ENCODE measurements at places on chromosomes 12 and 14. TPM values are rescaled to one million over a fixed set of nuclear protein-coding genes. Genes with fewer than 3 reads are reported as not detected.

The TMTC1 gene
- 176 TPM for total RNA-seq

The ITFG2 gene
- total RNA-seq = 19.9 TPM

The TMEM30B gene
- 21.5 TPM for total RNA-seq

The TAMALIN gene
- 32.6 TPM for total RNA-seq

The FAM90A1 gene
- not detected for total RNA-seq

The DHRS2 gene
- total RNA-seq = not detected

The PSMC6 gene
- 19.3 TPM for total RNA-seq

GRCh38 chr12:48447755-48448154 is 24.6 kb upstream of the ANP32D start:
- H3K36me3 ChIP-seq = no peaks in the 10 kb centered on the region
- H3K27ac ChIP-seq = no peak overlapping the region
- H3K27me3 ChIP-seq = no peaks in the 10 kb centered on the region
- H3K4me1 ChIP-seq = no peaks in the 10 kb centered on the region

- no peak for DNase-seq
- peak overlapping the region; percentile 89 for H3K4me3 ChIP-seq
- H3K27me3 ChIP-seq = no peaks in the 10 kb centered on the region
- peak overlapping the region; percentile 90 for H3K27ac ChIP-seq
- peaks cover 22% of the 10 kb centered on the region for H3K4me1 ChIP-seq
These were observed 1.3 kb downstream of the SBNO1 start for GRCh38 chr12:123363390-123363739.

DNA sequence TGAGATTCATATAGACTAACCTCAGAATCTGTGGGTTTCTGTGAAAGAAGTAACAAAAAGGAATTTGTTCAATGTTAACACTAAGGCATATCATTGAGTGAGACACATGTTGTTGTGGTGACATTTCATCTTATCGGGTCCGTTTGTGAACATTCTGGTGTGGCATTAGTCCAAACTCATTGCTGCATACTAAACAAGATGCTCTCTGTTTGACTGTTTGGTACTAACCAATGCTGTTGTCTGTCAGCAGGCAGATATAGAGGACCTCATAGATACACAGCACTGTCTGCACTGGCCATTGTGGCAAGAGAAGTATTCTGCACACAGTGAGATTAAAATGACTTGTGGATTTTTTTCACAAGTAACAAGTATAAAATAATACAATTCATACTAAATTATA is 41.2 kb downstream of the SLC25A21 start:
- H3K27me3 ChIP-seq = no peaks in the 10 kb centered on the region
- no peaks in the 10 kb centered on the region for H3K4me1 ChIP-seq
- no peak for DNase-seq
- no peak overlapping the region for H3K27ac ChIP-seq
- no peaks in the 10 kb centered on the region for H3K36me3 ChIP-seq

GRCh38 chr12:116589581-116589980 is 30.4 kb downstream of the MAP1LC3B2 start:
- no peak overlapping the region for H3K4me3 ChIP-seq
- H3K27me3 ChIP-seq = no peaks in the 10 kb centered on the region
- no peak overlapping the region for H3K27ac ChIP-seq
- H3K36me3 ChIP-seq = no peaks in the 10 kb centered on the region
- H3K4me1 ChIP-seq = no peaks in the 10 kb centered on the region

GRCh38 chr14:87698481-87698880 is 294.5 kb downstream of the GALC start:
- no peak overlapping the region for H3K27ac ChIP-seq
- no peaks in the 10 kb centered on the region for H3K4me1 ChIP-seq
- no peaks in the 10 kb centered on the region for H3K36me3 ChIP-seq
- no peak overlapping the region for H3K4me3 ChIP-seq

GRCh38 chr12:110913119-110914056 is 7.0 kb downstream of the MYL2 start:
- no peak for DNase-seq
- no peaks in the 10 kb centered on the region for H3K36me3 ChIP-seq
- no peak overlapping the region for H3K4me3 ChIP-seq
- H3K27ac ChIP-seq = no peak overlapping the region

- no peaks in the 10 kb centered on the region for H3K27me3 ChIP-seq
- no peak overlapping the region for H3K4me3 ChIP-seq
- DNase-seq = no peak
- no peaks in the 10 kb centered on the region for H3K4me1 ChIP-seq
These were observed 2.4 kb upstream of the GPR65 start for GRCh38 chr14:88002421-88003075.

- no peaks in the 10 kb centered on the region for H3K4me1 ChIP-seq
- H3K27ac ChIP-seq = no peak overlapping the region
These were observed 153.4 kb downstream of the DPF3 start for GRCh38 chr14:72740504-72740961.

Data from ascending aorta (tissue), 2 donors.